AG04449 (cell line): ENCODE measurements at places on chromosomes 7 and 10.

- DNase-seq = no peak
Measured at GRCh38 chr7:73436031-73436929, 2.7 kb downstream of the FZD9 start.

GRCh38 chr7:38822549-38822948 is 86.4 kb downstream of the VPS41 start:
- no peak for DNase-seq

DNA sequence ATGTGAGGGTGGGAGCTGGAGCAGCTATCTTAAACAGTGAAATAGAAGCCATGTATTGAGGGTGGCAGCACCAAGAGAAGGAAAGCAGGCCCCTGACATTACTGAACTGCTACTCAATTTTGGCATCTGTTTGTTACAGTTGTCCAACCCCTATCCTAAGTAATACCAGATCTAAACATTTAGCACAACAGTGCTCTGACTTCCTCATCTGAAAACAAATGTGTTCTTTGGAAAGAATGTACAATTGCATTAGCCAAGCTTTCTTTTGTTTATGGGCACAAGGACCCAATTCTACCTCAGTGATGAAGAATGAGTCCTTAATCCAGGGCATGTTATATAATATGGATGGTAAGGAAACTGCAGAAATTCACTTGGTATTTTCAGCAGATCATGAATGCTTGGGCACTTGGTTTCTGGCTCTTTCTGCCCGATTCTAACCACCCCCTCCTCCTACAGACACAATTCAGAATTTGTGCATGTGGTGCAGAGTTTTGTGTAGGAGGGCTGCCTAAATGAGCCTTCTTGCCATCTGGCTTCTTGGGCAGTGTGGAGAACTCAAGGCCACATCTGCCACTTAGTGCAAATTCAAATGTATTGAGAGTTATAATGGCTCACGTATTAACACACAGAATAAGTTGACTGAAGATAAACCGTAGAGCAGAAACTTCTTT is 36.9 kb upstream of the KMT2E start:
- no peak for DNase-seq

- DNase-seq = no peak
Measured at GRCh38 chr10:43452356-43452914, 15.5 kb downstream of the ZNF487 start.

GRCh38 chr7:50690541-50691011 is 92.1 kb downstream of the GRB10 start:
- DNase-seq = no peak

DNA sequence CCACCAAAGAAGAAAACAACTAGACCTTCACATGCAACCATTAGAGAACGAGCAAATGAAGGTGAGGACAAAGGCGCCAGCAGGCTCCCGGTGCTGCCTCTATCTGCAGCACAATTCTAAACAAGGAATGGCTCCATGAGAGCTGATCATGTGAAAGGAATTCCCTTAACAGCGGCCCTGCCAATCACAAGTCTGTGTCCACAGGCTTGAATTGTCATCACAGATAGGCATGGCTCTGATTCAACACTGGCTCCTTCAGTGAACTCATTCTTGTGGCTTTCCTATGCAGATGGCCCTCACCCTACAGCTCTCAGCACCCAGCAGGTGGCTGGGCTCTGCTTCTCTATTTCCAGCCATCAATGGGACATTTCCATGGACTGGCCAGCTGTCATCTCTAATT is 36.2 kb downstream of the LAMB1 start:
- DNase-seq = peak; percentile 63

GRCh38 chr7:142811154-142811737 is 40.5 kb downstream of the PRSS2 start:
- no peak for DNase-seq

DNA sequence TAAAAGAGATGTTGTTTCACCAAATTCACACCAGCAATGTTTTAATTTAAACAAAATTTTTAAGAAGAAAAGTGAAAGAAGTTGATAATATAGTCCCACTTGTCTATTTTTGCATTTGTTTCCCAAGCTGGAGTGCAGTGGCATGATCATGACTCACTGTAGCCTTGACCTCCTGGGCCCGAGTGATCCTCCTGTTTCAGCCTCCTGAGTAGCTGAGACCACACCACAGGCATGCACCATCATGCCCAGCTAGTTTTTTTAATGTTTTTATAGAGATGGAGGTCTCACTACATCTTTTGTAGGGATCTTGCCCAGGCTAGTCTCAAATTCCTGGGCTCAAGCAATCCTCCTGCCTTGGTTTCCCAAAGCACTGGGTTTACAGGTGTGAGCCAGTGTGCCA is 14.1 kb upstream of the NDUFA5 start:
- DNase-seq = no peak

DNA sequence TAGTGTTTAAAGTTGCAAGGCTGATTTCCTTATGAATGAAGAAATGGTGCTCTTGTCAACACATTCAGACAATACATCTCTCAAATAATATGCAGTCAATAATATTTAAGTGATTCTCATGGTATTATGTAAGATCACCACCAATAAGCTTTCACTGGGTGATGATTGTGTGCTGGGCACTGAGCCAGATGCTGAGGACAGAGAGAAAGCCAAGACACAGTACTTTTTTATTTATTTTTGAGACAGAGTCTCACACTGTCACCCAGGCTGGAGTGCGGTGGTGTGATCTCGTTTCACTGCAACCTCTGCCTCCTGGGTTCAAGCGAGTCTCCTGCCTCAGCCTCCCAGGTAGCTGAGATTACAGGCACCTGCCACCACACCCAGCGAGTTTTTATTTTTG is 130.6 kb upstream of the LSM8 start:
- no peak for DNase-seq

GRCh38 chr10:689452-690371 is at the start of gene DIP2C:
TSS of gene DIP2C (minus strand) at chr10:689668. CDS start at chr10:689578, 90 bp downstream.
- DNase-seq = no peak

- DNase-seq = no peak
Measured at GRCh38 chr10:17669185-17669872, 25.4 kb downstream of the STAM start.

- no peak for DNase-seq
Measured at GRCh38 chr10:113506476-113506875, 46.4 kb upstream of the HABP2 start.

GRCh38 chr7:157769086-157769485 is 432.3 kb downstream of the DNAJB6 start:
- no peak for DNase-seq

GRCh38 chr7:137342265-137342664 is 1.3 kb downstream of the PTN start:
- no peak for DNase-seq

DNA sequence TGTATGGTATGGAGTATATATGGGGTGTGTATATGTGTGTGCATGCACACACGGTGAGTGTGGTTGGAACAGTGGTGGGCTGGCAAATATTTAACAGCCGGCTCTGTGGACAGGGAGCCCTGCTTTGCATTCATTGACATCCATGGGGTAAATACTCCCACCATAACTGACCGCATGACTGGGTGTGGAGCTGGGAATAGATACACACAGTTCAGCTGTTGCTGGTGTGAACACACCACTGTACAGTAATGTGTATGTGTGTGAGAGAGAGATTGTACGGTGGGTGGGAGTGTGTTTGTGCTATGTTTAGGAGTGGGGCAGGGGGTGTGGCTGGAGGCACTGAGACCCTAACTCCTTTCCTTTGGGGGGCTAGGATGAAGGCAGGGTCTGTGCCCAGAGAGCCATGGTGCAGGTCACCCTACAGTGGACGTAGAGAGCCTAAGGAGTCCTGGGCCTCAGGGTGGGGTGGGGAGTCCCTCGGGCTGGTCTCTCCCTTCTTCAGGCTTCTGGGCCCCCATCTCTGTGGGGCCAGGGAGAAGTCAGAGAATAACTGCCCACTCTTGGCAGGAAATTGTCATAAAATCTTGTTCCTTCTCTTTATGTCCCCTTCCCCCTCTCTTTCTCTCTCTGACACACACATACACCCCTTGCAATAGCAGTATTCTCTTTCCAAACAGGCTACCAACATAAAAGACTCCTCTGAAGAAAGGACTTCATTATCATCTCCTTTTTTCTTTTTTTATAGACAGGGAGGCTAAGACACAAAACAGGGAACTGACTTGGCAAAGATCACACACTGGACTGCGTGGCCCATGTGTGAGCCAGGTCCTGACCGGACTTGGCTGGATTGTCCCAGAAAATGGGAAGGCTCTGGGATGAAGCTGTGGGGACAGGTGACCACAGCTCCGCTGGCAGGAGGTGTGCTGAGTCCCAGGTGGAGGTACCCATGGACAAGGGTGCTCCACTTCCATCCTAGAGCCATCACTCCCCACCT is 3.2 kb downstream of the SFRP5 start:
- no peak for DNase-seq

DNA sequence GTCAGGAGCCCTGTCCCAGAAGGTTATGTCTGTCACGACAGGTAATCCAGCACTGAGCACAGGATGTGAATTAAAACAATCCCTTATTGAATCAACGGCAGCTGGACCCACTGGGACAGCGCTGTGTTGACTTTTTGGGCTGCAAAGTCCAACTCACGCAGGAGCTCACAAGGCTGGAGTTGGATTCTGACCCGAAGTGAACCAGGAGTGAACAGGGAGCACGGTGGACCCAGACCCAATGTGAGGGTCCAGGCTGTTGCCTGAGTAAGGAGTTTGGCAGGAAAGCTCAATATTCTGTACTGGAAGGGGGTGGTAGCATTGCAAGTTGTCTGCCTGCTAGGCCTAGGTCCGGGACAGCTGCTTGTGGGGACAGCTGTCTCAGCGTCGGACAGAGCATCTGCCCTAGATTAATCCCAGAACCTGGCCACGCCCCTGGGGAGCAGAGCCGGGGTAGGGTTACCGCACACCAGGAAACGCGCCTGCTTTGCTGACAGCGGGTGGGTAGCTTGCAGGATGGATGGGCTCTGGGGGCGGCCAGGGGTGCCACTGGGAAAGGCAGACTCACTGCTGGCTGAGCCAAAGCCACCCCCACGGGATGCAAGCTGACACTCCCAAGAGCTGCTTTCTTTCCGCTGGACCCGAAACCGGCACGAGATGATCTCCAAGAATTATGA is 24.0 kb downstream of the COL26A1 start:
- DNase-seq = no peak

- no peak for DNase-seq
Measured at GRCh38 chr10:15841696-15842095, 18.6 kb downstream of the MINDY3 start.

- peak; percentile 12 for DNase-seq
Measured at GRCh38 chr7:96236198-96237039, 85.5 kb downstream of the SLC25A13 start.

- no peak for DNase-seq
Measured at GRCh38 chr7:16889305-16889704, 7.5 kb upstream of the AGR3 start.

GRCh38 chr7:93047514-93048099 is 70.2 kb downstream of the SAMD9 start:
- no peak for DNase-seq

GRCh38 chr10:525565-526315 is 163.7 kb downstream of the DIP2C start:
- DNase-seq = no peak

DNA sequence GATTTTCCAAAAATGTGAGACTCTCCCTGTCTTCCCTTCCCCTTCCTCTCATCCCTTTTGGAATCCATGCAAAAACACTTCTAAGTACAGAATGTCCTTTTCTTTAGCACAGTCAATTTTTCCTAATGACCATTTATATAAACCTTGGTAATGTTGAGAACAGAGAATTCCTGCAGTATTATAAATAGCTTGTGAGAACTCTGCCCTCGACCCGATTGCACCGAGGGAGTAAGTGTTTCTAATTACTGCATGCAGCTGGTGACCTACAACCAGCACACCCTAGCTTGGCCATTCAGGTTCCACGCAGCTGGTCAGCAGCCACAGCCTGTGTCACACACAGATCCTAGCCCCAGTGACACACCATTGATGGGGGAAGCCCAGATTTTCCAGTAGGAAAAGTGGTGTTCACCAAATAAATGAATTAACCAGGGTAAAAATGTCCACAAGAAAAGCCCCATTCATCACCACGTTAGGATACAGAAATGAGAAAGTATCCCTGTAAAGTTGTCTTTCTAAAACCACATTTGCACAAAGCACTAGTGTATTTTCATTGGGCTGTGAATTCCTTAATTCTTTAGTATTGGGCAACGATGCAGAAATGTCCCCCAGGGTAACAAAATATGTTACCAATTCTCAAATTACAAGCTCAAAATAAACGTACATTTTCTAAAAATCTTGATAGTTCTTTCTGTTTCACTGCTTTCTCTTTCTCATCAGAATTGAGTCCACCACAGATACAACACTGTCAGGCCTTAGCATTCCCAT is 499.0 kb upstream of the KLF6 start:
- peak; percentile 61 for DNase-seq

- no peak for DNase-seq
Measured at GRCh38 chr10:107847620-107848019, 683.1 kb upstream of the SORCS1 start.

GRCh38 chr7:50206453-50207250 is 97.9 kb upstream of the IKZF1 start:
- no peak for DNase-seq

GRCh38 chr7:141590071-141590470 is 38.9 kb downstream of the AGK start:
- DNase-seq = no peak

GRCh38 chr10:106557951-106558733 is 606.4 kb downstream of the SORCS1 start:
- peak; percentile 34 for DNase-seq

GRCh38 chr7:46682836-46683624 is 762.0 kb upstream of the IGFBP3 start:
- no peak for DNase-seq

DNA sequence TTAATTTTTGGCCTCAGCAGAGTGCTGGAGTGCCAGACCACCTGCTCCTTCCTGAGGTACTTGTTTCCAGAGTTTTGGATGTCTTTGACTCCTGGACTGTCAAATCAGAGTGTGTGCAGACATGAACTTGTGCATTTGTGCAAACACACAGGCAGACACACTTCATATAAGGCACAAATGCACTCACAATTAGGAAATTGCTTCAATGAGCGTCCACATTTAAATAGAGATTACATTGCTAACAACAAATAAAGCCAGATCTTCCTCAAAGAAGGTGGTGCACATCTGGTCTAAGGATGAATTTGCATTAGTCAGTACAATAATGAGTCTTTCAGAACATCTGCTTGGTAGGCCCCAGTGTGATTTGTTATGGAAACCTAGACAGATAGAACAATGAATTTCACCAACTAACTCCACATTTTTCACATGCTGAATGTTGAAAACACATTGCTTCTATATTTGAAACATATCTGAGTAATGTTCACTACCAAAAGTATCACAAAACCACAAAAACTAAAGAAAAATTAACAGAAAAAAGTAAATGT is 266.7 kb upstream of the INHBA start:
- DNase-seq = no peak

DNA sequence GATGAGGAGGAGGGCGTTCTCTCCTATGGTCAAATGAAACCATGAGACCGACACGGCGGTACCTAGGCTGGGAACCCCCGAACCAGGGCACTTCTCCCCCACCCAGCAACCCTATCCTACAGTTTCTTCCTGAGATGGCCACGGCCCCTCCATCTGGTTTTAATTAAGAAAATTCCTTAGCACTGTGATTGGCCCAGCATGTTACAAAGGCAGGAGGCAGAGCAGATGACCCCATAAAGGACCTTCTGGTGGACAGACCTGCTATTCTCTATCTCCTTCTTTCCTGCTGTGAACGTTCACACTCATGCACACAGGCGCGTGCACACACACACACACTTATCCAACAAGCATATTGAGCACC is 129.4 kb downstream of the RGS10 start:
- no peak for DNase-seq
